ENCODE measurements at places on chromosomes 12 and 14. TPM values are rescaled to one million over a fixed set of nuclear protein-coding genes. Genes with fewer than 3 reads are reported as not detected.

DNA sequence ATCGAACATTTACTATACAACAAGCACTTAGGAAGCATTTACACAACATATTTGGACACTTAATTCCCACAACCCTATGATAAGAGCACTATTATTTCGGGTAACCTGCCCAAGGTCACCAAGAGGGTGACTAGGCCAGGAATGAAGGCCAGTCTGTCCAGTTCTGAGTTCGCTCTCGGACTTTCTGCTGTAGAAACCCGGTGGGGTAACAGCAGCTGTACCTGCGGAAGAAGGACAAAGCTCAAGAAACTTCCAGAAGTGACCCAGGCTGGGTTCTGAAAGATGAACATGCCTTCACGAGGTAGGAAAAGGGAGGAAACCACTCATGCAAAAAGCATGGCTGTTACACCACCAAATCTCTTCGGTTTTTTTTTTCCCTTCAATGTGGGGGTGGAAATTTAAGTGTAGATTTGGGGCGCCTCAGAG is 10.8 kb downstream of the PLA2G1B start:
- peaks cover 16% of the 10 kb centered on the region for H3K4me1 ChIP-seq
- peak overlapping the region; percentile 92 for H3K27ac ChIP-seq
- DNase-seq = no peak
- peak overlapping the region; percentile 89 for H3K4me3 ChIP-seq
- H3K27me3 ChIP-seq = peaks cover 5% of the 10 kb centered on the region
- no peaks in the 10 kb centered on the region for H3K36me3 ChIP-seq

Gene CISTR
- not detected for total RNA-seq

Gene CD69
- 90.5 TPM for total RNA-seq

GRCh38 chr12:1927751-1928351 is 9.4 kb upstream of the CACNA2D4 start:
- H3K4me3 ChIP-seq = no peak overlapping the region
- H3K27ac ChIP-seq = no peak overlapping the region
- H3K27me3 ChIP-seq = peaks cover 3% of the 10 kb centered on the region
- DNase-seq = no peak
- H3K4me1 ChIP-seq = peaks cover 9% of the 10 kb centered on the region
- H3K36me3 ChIP-seq = no peaks in the 10 kb centered on the region

DNA sequence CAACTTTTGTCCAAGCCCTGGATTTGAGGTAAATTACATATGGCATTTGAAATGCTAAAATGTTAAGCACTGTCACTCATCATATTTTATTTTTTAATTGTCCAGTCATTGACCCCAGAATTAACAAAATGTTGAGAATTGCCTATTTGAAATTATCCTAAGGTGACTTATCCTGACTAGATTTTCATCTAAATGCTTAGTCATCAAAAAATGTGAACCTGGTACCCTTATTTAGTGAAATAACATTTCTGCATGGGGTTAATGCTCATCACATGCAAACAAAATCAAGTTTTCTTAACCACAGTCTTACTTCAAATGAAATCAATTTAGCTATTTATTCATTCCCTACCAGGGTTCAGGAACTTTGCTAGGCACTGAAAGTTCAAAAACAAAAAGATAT is 232.0 kb upstream of the DCN start:
- H3K36me3 ChIP-seq = no peaks in the 10 kb centered on the region
- H3K27ac ChIP-seq = no peak overlapping the region
- peaks cover 3% of the 10 kb centered on the region for H3K27me3 ChIP-seq
- no peak for DNase-seq

DNA sequence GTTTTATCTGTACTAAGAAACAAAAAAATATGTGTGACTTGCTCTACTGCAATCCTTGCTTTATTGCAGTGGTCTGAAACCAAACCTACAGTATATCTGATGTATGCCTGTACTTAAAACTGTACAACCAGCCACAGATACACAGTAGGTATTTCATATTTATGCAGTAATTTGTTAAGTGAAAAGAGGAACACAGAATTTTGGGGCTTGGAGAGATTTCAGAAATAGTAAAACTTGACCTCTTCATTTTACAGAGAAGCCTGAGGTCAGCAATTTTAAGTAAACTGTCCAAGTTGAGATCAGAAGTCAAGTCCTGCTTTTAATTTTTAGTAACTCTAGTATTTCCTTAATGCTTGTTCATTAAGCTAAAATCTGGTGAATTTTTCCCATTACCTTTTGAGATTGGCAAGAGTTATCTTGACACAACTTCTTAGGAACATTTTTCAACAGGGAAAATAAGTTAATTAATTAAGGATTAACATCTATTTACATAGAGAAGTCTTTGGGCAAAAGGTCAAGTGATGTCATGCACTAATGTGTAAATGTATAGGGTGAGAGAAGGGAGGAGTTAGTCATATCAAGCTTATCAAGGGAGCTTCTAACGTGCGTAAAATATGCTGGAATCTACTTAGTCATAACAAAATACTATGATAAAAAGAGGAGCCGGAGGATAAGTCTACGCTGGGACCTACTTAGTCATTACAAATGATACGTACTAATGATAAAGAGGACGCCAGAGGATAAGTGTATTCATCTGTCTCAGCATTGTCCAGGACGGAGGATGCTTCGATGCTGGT is 66.0 kb upstream of the GTF2A1 start:
- no peak for DNase-seq
- peaks cover 5% of the 10 kb centered on the region for H3K27me3 ChIP-seq
- H3K4me3 ChIP-seq = no peak overlapping the region
- H3K36me3 ChIP-seq = no peaks in the 10 kb centered on the region
- H3K27ac ChIP-seq = no peak overlapping the region
- H3K4me1 ChIP-seq = no peaks in the 10 kb centered on the region

- no peak for DNase-seq
- H3K27me3 ChIP-seq = no peaks in the 10 kb centered on the region
- H3K4me1 ChIP-seq = no peaks in the 10 kb centered on the region
- no peak overlapping the region for H3K27ac ChIP-seq
These were observed 656.0 kb upstream of the MDGA2 start for GRCh38 chr14:48331421-48331820.

Gene ESPL1
- 61.2 TPM for total RNA-seq

Gene TMEM132C
- not detected for total RNA-seq

DNA sequence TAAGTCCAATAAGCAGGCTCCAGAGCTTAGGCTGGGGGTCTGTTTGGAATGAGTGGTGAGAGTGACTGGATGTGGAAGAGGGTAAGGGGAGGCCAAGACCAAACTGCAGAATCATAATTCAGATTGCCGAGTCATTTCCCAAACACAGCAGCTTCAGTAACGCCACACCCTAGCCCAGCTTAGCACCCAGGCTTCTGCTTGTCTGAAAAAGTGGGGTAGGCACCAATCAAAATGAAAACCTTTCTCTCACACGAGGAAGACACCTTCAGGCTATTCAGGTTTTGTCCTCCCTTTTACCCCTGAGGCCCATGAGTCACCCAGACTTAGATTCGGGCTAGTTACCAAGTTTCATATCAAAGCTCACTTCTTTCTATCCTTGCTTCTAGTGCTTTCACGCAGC is 306.1 kb downstream of the DAD1 start:
- no peaks in the 10 kb centered on the region for H3K36me3 ChIP-seq
- H3K27ac ChIP-seq = no peak overlapping the region
- no peaks in the 10 kb centered on the region for H3K4me1 ChIP-seq
- H3K27me3 ChIP-seq = no peaks in the 10 kb centered on the region

DNA sequence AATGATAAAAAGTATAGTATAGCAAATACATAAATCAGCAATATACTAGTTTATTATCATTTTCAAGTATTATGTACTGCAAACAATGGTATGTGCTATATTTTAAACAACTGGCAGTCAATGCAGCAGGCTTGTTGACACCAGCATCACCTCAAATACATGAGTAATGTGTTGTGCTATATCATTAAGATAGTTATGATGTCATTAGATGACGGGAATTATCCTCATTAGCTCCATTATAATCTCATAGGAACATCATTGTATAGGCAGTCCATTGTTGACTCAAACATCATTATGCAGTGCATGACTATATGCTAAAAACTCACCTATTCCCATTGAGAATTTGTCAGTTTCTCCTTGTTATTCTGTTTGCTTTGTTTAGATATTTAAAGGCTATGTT is 85.4 kb downstream of the PRKD1 start:
- no peaks in the 10 kb centered on the region for H3K27me3 ChIP-seq
- H3K36me3 ChIP-seq = peaks cover 2% of the 10 kb centered on the region
- H3K27ac ChIP-seq = no peak overlapping the region
- H3K4me3 ChIP-seq = no peak overlapping the region

DNA sequence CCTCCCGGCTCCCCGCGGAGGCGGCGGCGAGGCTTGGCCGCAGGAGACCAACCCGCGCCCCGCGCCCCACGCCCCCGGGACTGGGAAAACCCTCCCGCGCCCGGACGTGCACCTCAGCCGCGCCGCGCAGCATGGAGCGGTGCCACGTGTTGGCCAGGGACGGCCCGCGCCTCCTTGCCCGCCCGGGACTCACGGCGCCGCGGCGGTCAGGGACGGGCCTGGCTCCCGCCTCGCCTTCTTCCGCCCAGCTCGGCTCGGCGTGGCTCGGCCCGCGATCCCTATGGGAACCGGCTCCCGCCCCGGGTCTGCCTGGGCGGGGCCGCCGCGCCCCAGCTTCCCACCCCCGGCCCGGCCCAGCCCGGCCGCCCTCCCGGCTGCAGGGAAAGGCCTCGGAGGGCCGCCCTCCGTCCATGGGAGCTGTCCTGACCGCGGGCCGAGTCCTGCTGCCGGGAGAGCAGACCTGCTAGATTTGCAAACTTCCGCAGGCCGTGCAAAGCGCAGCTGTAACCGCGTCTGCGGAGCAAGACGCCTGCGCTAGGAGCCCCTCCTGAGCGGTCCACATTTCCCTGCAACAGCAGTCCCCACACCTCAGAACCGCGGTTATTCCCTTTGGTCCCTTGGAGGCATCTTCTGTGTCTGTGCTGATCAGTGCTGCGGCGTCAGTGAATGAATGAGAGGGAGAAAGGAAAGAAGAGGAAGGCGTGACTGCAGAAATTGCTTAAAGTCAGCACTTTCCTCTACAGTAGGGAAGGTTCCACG is at the start of gene CDKL1:
Gene CDKL1, minus strand, starts transcription at position 251 of the 759 bp plus-strand sequence. CDS start 1,013 bp downstream, outside the sequence.
- peak within 1 kb of the TSS; percentile 85 for H3K4me3 ChIP-seq
- peak; percentile 22 for DNase-seq
- peaks cover 14% of the 10 kb centered on the region for H3K4me1 ChIP-seq
- peaks cover 7% of the 10 kb centered on the region for H3K36me3 ChIP-seq

DNA sequence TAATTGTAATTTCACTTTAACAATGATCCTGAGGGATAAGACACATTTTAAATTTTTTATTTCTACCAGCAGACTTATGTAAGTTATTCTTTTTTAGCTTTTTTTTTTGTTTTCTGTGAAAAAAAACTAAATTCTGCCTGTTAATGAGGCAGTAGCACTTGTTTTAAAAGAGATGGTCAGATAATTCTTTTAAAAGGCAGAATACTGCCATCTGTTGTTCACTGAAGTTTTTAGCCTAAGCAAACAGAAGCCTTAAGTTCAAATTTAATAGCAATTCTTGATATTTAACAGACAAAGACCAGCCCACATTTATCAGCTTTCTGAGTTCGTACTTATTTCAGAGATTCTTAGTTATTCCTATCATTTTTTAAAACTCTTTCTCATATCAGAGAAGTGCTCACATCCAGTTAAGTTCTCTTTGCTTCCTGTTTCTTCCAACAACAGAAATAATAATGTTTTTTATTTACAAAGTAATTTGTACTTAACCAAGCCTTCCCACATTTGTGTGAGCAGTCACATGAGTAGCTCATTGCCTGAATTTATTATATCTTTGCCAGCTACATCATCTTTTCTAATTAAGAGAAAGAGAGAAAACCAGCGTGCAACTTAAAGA is 93.4 kb upstream of the SLCO1C1 start:
- H3K27ac ChIP-seq = no peak overlapping the region
- no peak overlapping the region for H3K4me3 ChIP-seq
- no peak for DNase-seq
- H3K27me3 ChIP-seq = no peaks in the 10 kb centered on the region
- no peaks in the 10 kb centered on the region for H3K4me1 ChIP-seq

- H3K4me3 ChIP-seq = no peak overlapping the region
- no peaks in the 10 kb centered on the region for H3K36me3 ChIP-seq
- no peak overlapping the region for H3K27ac ChIP-seq
- H3K27me3 ChIP-seq = peaks cover 3% of the 10 kb centered on the region
- H3K4me1 ChIP-seq = no peaks in the 10 kb centered on the region
These were observed 206.6 kb downstream of the KIF26A start for GRCh38 chr14:104344818-104345620.

- peaks cover 34% of the 10 kb centered on the region for H3K36me3 ChIP-seq
- peaks cover 40% of the 10 kb centered on the region for H3K4me1 ChIP-seq
- H3K27me3 ChIP-seq = no peaks in the 10 kb centered on the region
These were observed 2.0 kb upstream of the FKBP11 start for GRCh38 chr12:48927261-48927660.

GRCh38 chr14:98893675-98894074 is 378.3 kb downstream of the BCL11B start:
- no peak overlapping the region for H3K27ac ChIP-seq
- no peaks in the 10 kb centered on the region for H3K4me1 ChIP-seq
- DNase-seq = no peak
- H3K4me3 ChIP-seq = no peak overlapping the region
- peaks cover 4% of the 10 kb centered on the region for H3K27me3 ChIP-seq

DNA sequence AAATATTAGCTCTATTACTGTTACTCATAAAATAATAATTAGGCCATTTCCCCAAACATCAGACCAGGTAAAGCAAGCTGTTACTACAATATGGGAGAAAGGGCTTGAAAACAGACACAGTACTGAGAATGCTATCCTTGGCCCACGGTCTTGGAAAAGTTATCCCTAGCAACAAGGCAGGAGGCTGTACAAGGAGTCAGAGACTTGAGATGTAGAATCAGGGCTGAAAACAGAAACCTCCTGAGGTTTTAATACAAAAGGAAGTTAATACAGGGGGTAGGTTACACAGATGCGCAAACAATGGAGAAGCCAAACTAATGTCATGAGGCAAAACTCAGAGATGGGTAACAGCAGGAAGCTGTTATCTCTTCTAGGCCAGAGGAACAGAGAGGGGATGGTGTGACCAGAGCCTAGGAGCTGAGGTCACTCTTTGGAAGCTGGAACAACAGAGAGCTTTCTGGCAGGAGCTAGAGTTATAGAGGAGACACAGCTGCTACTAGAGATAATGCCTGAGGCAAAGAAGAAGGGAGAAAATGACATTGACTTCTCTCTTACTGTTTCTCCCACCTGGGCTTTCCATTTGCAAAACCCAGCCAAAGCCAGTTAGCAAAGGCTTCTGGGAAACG is 248.8 kb downstream of the SUDS3 start:
- no peak for DNase-seq
- no peaks in the 10 kb centered on the region for H3K4me1 ChIP-seq
- no peak overlapping the region for H3K4me3 ChIP-seq
- H3K36me3 ChIP-seq = no peaks in the 10 kb centered on the region
- H3K27ac ChIP-seq = no peak overlapping the region

Gene JPH4
- not detected for total RNA-seq

DNA sequence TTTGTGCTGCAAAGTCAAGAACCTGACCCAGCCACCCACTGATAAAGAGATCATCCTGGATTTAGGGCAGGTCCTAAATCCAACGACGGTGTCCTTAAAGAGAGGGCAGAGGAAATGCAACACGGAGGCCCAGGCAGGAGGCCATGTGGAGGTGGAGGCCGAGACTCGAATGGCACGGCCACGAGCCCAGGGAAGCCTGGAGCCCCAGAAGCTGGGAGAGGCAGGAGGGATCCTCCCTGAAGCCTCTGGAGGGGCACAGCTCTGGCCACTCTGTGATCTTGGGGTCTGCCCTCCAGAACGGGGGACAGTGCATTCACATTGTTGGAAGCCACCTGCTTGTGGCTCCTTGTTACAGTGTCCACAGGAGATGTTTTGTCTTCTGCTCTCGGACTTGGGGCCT is 63.0 kb downstream of the GALNT9 start:
- no peaks in the 10 kb centered on the region for H3K4me1 ChIP-seq
- no peaks in the 10 kb centered on the region for H3K27me3 ChIP-seq
- H3K4me3 ChIP-seq = no peak overlapping the region
- no peak overlapping the region for H3K27ac ChIP-seq
- H3K36me3 ChIP-seq = no peaks in the 10 kb centered on the region

Gene POTEM
- total RNA-seq = not detected

Measured in activated T-helper 1 cell treated with anti-CD3 and anti-CD28 coated beads, Interleukin-12 subunit alpha, Interleukin-12 subunit beta, Interleukin-2, Interleukin-4 antibody, amounts not matched to agents 30 ng/mL and 10 ng/mL and 1 ng/mL, durations not matched to agents 14 hours and 24 hours and 36 hours (primary cell).